Osteocyte (in vitro differentiated cells): ENCODE measurements at places on chromosomes 3 and 15. TPM values are rescaled to one million over a fixed set of nuclear protein-coding genes. Genes with fewer than 3 reads are reported as not detected.

GRCh38 chr3:125512135-125512920, 7.7 kb downstream of the SNX4 start:
- H3K27ac ChIP-seq, result peak overlapping the region; percentile 59
- no peaks in the 10 kb centered on the region for H3K27me3 ChIP-seq
- H3K4me3 ChIP-seq, result no peak overlapping the region
- peaks cover 30% of the 10 kb centered on the region for H3K4me1 ChIP-seq

- H3K27ac ChIP-seq, result no peak overlapping the region
- no peaks in the 10 kb centered on the region for H3K36me3 ChIP-seq
- peaks cover 69% of the 10 kb centered on the region for H3K27me3 ChIP-seq
- peak; percentile 84 for DNase-seq
These were observed 1.9 kb upstream of the ISL2 start for GRCh38 chr15:76334438-76335306.

DNA sequence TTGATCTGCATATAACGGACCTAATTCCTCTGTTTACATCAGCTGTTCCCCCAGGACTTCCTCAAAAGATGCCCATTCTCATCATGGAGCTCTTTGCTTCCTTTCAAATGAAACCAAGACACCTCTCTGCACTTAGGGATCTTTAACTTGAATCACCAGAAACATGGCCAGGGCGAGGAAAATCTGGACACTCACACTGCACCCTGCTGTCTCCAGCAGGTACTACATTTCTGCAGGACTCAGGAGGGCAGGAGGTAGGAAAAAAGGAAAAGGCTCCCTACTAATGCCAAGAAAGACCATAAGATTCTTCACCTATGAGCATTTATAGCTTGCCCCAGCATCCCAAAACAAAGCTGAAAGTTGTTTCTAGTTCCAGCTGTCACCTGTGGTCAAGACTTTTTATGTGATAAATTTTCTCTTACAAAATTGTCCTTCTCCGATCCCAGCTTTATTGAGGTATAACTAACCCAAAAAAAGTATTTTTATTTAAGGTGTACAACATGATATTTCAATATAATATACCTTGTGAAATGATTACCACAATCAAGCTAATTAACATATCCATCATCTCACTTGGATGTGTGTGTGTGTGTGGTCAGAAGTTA, 87.3 kb upstream of the C15orf61 start:
- no peaks in the 10 kb centered on the region for H3K36me3 ChIP-seq
- no peak overlapping the region for H3K4me3 ChIP-seq
- H3K4me1 ChIP-seq, result peaks cover 7% of the 10 kb centered on the region

DNA sequence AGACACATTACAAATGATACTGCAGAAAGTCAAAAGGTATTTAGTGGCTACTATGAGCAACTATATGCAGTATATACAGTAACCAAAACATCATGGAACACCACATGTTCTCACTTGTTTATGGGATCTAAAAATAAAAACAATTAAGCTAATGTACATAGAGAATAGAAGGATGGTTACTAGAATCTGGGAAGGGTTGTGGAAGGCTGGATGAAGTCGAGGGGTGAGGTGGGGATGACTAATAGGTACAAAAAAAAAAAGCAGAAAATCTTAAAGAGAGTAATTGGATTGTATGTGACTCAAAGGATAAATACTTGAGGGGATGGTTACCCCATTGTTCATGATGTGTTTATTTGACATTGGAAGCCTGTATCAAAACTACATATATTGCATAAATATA, 848.8 kb upstream of the GBE1 start:
- H3K4me1 ChIP-seq, result no peaks in the 10 kb centered on the region
- no peak overlapping the region for H3K27ac ChIP-seq
- no peaks in the 10 kb centered on the region for H3K36me3 ChIP-seq
- H3K27me3 ChIP-seq, result no peaks in the 10 kb centered on the region

- no peak overlapping the region for H3K4me3 ChIP-seq
- peaks cover 33% of the 10 kb centered on the region for H3K36me3 ChIP-seq
- no peaks in the 10 kb centered on the region for H3K27me3 ChIP-seq
- H3K4me1 ChIP-seq, result peaks cover 7% of the 10 kb centered on the region
These were observed 31.5 kb upstream of the XXYLT1 start for GRCh38 chr3:195302431-195302830.

The GOLGA6A gene
- total RNA-seq, result 0.21 TPM in 1 of 2 replicates, not detected in the other

The ACKR4 gene
- 0.42 and 0.64 TPM in 2 replicates for total RNA-seq

The CHRNB4 gene
- not detected in 2 replicates for total RNA-seq

The ANKRD34C gene
- 0.08 TPM in 1 of 2 replicates, not detected in the other for total RNA-seq

The CNTN3 gene
- total RNA-seq, result 0.29 and 0.35 TPM in 2 replicates

The LNP1 gene
- total RNA-seq, result 2.4 and 2.7 TPM in 2 replicates
